ENCODE measurements at places on chromosomes 4 and X.

- DNase-seq: no peak
Measured at GRCh38 chrX:39194673-39195072, 393.4 kb downstream of the MID1IP1 start.

GRCh38 chr4:148434075-148434773, 8.0 kb downstream of the NR3C2 start:
- DNase-seq: no peak

- DNase-seq: no peak
Measured at GRCh38 chr4:7786517-7786916, 153.1 kb downstream of the AFAP1 start.

DNA sequence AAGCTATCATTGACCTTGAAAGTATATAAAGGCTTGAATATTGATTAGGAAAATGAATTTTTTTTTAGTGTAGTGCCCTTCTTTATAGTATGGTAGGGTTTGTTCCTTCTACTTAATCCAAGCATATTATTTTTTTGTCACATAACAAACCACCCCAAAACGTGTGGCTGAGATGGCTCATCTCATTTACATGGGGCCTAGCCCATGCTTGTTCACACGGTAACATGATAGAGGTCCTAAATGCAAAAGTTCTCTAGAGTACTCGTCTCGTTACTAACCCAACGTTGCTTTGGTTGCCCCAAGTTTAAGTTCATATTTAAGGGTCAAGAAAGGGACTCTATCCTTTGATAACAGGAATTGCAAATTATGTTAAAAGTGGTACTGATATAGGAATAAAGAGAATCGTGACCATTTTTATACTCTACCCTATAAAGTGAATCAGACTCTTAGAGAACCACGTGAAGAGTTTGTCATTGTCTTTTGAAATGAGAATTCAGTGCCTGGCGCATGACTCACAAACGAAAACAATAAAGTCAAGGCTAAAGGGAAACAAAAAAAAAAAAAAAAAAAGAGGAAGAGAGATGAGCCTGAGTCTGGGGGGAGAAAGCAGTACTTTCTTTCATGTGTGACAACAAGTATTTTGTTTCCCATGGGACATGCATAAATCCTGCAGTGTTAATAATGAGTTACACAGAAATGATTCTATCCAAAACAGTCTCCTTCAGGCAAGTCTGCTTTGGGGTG, 402.8 kb upstream of the NWD2 start:
- no peak for DNase-seq

- DNase-seq: no peak
Measured at GRCh38 chr4:183746305-183747229, 87.5 kb downstream of the TRAPPC11 start.

GRCh38 chr4:139027776-139028175, 12.2 kb downstream of the NOCT start:
- no peak for DNase-seq

DNA sequence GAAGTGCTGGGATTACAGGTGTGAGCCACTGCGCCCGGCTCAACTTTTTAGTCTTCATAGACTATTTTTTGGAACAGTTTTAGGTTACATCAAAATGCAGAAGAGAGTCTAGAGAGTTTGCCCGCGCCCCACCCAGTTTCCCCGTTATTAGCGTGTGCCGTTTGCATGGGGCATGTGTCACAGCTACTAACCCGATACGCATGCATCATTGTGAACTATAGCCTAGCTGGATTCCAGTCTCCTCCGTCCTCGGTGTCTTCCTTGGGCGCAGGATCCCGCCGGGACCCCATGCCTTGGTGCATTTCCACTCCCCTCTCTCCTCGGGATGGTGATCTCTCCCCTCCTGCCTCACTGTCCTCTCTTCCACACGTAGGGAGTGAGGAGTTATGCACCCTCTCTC, 85.5 kb upstream of the ADRA2C start:
- no peak for DNase-seq

DNA sequence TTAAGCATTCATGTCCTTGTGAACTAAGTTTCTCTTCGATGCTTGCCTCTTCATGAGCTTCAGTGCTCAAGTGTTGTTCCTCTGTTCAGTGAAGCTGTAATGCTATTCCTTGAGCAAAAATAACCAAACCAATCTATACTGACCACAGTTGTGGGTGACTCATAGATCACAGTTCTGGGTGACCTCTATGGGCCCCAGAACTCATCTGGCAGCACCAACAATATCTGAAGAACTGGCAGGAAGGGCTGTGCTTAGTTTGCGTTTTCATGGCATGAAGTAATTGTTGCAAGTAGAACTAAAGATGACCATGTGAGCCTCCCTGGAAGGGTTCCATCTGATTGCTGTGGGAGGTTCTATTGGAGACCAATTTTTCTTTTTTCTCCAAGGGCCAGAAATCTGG, 106.2 kb downstream of the CCNG2 start:
- no peak for DNase-seq

DNA sequence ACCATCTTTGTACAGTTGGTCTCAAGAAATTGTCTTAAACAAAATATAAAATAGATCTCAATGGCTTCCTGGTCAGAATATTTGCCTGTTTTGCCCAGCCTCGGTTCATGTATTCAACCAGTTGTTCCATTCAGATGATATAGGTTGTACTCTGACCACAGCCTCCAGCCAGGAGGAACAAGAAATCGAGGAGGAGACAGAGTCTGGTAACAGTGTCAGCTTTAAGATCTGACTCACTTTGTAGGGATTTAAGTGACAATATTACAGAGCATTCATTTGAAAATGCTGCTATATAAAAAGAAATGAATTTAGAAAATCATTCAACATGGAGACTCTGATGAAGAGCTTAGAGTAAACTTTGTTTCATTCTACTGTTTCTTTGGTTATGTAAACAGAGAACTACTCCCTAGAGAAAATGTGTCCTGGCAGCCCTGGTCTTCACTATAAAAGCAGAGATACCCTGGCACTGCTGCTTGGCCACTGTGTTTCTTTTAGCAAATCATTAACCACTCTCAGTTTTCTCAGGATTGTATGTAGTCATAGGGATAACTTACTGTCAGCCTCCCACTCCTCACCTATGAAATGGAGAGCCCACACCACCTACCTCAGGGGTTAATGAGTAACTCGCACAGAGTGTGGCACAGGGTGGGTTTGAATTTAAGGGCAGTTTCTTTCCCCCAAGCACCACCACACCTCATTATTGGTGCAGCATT, 53.5 kb downstream of the PAGE2 start:
- DNase-seq: no peak

DNA sequence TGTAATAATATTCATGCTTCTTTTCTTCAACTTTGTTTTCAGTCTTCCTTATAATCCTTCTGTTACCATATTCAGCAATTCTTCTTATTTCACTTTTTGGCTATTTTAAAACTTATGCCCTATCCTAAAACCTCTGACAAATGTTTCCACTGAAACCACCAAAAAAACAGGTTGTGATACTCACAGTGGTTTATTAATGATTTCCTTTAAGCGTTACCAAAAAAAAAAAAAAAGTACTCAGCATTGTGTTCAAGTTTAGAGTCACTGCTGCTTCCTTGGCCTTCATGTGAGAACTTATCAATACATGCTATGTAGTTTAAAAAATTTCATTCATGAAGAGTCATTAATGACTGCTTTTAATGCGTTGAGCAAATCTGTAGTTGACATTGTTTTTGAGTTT, 35.4 kb upstream of the UGT2A3 start:
- DNase-seq: no peak

DNA sequence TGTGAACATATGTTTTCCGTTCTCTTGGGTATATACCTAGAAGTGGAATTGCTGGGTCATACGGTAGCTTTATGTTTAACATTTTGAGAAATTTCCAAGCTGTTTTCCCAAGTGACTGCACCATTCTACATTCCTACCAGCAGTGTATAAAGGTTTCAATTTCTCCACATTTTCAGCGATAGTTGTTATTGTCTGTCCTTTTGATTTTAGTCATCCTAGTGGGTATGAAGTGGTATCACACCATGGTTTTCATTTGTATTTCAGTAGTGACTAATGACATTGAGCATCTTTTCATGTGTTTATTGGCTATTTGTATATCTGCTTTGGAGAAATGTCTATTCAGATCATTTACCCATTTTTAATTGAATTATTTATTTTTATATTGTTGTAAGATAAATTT, 2.4 kb downstream of the PPEF1 start:
- DNase-seq: no peak

DNA sequence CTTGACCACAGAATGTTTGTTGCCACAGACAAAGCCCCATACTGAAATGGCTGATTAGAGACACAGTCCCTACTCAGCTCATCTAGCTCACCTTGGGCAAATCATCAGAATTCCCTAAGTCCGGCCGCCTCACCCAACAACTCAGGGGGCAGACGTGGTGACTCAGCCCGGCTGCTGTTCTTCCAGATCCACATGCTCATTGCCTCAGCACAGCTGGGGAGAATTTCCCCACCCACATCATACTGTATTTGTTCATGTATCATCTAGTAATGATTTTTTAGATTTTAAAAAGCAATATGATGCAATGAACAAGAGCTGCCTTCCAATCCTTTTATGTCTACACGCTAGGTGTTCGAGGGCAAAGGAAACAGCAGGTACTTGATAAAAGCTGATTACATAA, 333.8 kb upstream of the TENM3 start:
- DNase-seq: no peak

DNA sequence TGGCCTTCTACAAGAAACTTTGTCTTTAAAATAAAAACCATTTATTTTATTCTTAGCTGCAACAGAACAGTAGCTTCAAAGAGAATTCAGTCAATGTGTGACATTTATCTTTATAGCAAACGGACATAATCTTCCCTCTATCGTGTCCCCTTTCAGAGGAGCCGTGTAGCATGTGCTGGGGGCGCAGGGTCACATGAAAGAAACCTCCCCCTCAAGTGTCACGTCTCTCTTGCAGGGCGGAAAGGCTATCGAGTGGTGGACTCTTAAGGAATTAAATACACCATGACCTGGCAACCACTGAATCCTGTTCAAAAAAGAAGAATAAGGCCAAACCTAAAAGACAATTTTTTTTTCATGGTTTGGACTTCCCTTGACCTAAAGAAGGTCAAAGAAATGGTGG, 40.2 kb downstream of the ZNF827 start:
- DNase-seq: no peak

All from COR-L47 (cell line).